DMS79 treated with DMSO at 0.1 percent for 48 hours (cell line): ENCODE measurements at places on chromosomes 7 and 10.
A peak's percentile ranks its signal among the peaks of the same experiment; 100 is the strongest.

DNA sequence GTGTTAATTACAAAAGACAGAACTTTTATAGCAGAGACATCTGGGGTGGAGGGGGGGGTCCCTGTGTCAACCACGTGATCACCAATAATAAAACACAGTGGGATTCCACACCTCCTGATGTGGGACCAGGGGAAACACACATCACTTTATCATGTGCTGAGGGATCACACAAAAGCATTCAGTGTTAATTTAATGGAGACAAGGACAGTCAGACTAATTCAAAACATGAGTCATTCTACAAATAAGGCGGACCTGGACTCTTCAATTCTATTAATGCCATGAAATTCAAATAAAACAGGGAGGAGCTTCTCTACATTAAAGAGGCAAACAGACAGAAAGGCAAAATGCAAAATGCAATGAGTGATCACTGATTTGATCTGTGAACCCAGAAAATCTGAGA lies 67.3 kb upstream of the PFKP start:
- no peak for DNase-seq

GRCh38 chr7:125605241-125605640 lies 675.6 kb upstream of the POT1 start:
- no peak for DNase-seq

DNA sequence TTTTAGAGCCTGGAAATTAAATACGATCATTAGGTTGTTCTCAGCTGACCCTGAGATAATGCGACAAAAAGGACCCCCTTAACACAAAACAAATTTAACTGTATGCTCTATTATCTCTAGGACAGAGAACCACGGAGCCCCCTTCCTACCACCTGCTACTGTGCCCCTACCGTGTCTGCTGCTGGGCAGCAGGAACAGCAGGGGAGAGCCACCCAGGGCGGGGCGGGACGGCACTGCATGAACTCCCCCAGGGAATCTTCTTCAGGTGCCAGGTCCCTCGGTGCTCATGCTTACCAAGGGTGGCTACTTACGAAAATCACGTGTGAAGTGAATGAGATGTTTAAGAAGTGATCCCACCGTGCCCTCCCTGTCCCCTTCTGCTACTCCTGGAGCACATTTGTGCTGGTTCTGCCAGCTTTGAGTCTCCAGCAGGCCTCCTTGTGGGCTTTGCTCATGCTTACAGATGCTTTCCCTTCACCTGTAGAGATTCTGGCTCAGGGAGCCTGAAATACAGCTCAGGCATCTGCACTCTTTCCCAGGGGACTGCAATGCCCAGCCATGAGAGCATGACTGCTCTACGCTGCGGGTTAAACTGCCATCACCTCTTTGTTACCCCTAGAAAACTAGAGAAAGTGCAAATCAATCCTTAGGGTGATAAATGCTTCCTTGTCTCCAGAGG lies 59.9 kb downstream of the MRPL32 start:
- no peak for DNase-seq

- DNase-seq: peak; percentile 83
Measured at GRCh38 chr10:34808801-34809745, 6.0 kb downstream of the PARD3 start.

DNA sequence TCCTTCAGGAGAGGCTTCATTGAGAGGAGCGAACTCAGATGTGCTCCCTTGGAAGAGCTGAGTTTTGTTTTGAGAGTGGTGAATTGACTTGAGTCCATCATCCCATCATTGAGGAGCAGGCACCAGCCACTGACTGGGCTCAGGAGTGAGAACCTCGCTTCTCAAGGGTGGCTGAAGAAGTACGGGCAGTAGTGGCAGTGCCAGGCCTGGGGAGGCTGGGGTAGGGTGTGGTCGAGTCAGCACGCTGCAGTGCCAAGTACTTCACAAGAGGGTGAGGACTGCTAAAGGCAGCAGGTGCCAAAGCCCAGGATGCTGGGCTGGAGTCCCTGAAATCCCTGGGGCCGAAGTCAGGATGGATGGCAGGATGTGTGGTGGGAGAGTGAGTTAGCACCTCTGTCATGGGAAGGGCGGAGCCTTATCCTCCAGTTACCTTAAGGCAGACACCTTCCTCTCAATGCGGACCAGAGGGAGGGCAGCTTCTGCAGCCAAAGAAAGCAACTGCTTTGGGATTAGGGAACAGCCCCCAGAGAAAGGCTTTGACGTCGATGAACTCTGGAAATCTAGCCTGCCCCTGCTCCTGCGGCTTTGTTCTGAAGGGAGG lies 210.3 kb downstream of the CAMK1D start:
- DNase-seq: peak; percentile 60
